ENCODE measurements at places on chromosomes 13 and 19.

- no peak for DNase-seq
Measured at GRCh38 chr13:102999499-102999898, 66.7 kb downstream of the SLC10A2 start.

DNA sequence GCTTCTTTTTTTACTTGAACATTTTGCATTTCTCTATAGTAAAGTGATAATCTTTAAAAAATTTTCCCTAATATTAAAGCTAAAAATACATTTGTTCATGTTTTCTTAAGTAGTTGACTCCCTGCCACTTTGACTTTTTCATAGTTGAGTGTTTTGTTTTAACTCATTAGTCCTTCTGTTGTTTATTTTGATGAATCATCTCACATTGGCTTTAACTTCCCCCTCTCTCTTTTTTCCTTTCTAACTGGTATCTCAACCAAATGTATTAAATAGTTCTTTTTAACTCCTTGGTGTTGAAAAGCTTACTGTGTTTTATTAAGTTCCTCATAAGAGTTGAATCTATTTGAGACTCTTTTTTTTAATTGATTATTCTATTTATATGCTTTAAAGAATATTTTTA, 2.8 kb downstream of the TNFSF13B start:
- no peak for DNase-seq

DNA sequence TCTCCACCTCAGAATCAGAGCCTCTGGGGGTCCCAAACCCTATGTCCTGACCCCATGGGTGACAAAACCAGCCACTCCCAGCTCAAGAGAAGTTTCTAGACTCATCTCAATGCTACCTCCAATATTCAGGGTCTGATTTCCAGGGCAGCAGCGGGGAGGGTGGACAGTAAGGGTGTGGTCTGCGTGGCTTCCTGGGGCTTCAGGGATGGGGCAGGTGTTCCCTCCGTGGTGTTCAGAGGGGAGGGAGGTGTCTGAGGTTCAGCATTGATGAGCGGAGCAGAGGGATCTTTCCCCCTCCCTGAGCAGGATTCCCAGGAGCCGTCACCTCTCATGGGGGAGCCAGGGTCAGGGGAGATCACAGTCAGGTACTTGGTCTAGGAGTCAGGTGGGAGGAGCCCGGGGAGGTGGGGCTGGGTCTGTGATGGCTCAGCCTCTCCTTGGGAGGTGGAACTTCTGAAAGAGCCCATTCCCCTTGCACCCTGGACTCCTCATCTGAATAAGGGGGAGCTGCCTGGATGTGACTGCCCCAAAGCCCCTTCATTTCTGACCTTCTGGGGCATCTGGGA, 2.9 kb downstream of the LILRA2 start:
- no peak for DNase-seq

GRCh38 chr19:48330012-48330681, 4.8 kb downstream of the EMP3 start:
- no peak for DNase-seq

- no peak for DNase-seq
Measured at GRCh38 chr13:32426191-32426989, 1.5 kb downstream of the N4BP2L1 start.

DNA sequence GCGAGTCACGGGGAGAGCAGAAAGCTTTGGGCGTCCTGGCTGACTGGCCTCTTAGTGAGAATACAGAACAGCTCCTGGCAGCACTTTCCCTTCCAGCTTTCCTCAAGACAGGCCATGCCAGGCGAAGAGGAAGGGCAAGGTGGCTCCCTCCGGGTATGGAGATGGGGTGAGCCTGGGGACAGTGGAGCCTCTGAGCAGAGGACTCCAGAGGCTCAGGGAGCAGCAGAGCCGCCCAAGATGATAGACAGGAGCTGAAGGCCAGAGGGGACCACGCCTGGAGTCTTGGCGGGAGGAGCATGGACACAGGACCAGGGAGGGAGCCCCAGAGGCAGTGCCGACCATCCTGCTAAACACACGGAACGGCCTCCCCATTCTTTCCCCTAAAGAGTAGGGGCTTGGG, 229.1 kb downstream of the TM9SF2 start:
- no peak for DNase-seq

DNA sequence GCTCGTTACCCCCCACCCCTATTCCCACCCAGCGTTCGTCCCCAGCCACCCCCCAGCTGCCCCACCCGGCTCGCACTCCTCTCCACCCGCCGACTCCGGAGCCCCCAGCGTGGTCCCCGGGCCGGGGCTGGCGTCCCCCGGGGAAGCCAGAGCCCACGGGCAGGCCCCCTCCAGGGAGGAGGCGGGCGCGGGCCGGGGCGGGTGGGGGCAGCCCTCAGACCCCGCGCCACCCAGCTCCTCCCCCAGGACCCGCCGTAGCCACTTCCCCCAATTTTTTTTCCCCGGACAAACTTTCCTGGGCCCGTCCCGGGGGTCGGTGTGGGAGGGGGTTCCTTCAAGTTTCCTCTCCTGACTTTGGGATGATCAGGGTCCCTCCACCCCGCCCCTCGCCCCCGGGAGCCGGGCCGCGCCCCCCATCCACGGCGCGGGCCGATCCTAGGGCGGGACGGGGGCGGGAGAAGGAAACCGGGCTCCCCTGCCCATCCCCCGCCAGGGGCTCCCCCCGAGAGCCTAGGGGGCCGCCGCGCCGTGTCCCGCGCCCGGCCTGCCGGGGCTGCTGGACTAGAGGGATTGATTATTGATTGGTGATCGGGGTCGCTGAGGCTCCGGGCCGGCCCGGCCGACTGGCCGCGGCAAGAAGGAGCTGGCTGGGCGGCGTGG, 927 bp upstream of the TSHZ3 start:
- no peak for DNase-seq

GRCh38 chr19:15264061-15264932, 32.0 kb upstream of the EPHX3 start:
- DNase-seq, result no peak

- DNase-seq, result no peak
Measured at GRCh38 chr19:8335343-8336071, 7.6 kb downstream of the KANK3 start.

Measured in astrocyte (in vitro differentiated cells and primary cell).